Psoas muscle (tissue), 8 donors: ENCODE measurements at places on chromosomes 11 and 22. TPM values are rescaled to one million over a fixed set of nuclear protein-coding genes. Genes with fewer than 3 reads are reported as not detected.

GRCh38 chr11:119416606-119417580 is 6.1 kb downstream of the THY1 start:
- no peaks in the 10 kb centered on the region for H3K36me3 ChIP-seq
- DNase-seq = no peak
- H3K4me3 ChIP-seq = no peak overlapping the region
- H3K4me1 ChIP-seq = peaks cover 3% of the 10 kb centered on the region
- H3K27me3 ChIP-seq = peaks cover 29% of the 10 kb centered on the region

DNA sequence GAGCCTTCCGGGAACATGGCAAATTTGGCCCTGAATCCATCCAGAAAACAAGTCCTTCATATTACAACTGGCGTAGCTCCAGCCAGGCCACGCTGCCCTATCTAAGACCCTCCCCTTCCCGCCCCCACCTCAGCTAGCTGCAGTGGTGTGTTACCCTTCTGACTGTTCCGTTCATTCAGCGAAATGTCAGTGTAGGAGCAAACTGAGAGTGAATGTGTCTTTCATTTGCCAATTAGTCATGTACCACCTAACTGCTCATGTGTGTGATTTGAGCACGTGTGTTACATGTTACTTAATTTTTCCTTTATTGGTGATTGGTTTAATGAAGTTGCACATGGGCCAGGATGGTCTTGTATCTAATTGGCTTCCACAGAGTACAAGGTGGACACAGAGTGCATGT is 34.8 kb upstream of the POU2AF1 start:
- H3K4me3 ChIP-seq = no peak overlapping the region
- DNase-seq = no peak
- H3K36me3 ChIP-seq = no peaks in the 10 kb centered on the region

GRCh38 chr11:30914143-30914762 is 328.1 kb upstream of the MPPED2 start:
- no peaks in the 10 kb centered on the region for H3K36me3 ChIP-seq
- no peak overlapping the region for H3K27ac ChIP-seq
- peak; percentile 56 for DNase-seq
- no peaks in the 10 kb centered on the region for H3K4me1 ChIP-seq

DNA sequence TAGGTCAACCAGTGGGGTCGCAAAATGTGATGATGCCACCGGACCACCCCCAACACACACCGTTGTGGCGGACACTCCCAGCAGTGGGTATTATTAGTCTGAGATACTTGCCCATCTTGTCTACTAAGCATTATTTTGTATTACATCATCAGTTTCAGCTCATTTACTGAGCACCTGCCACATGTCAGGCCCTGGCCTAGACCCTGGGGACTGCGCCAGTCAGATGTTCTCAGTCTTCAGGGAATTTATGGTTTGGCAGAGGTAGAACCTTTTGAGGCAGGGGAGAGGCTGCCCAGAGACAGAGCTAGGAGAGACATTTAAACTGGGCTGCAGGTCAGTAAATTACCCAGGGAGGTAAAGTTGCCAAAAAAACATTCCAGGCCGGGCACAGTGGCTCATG is 43.1 kb upstream of the GCAT start:
- H3K36me3 ChIP-seq = peaks cover 2% of the 10 kb centered on the region
- H3K27ac ChIP-seq = peak overlapping the region; percentile 18
- H3K4me1 ChIP-seq = peaks cover 6% of the 10 kb centered on the region
- H3K4me3 ChIP-seq = no peak overlapping the region

GRCh38 chr11:19220903-19221724 is 19.3 kb upstream of the CSRP3 start:
- H3K36me3 ChIP-seq = no peaks in the 10 kb centered on the region
- no peak for DNase-seq
- peaks cover 33% of the 10 kb centered on the region for H3K4me1 ChIP-seq
- H3K4me3 ChIP-seq = no peak overlapping the region
- no peaks in the 10 kb centered on the region for H3K27me3 ChIP-seq
- peak overlapping the region; percentile 92 for H3K27ac ChIP-seq

DNA sequence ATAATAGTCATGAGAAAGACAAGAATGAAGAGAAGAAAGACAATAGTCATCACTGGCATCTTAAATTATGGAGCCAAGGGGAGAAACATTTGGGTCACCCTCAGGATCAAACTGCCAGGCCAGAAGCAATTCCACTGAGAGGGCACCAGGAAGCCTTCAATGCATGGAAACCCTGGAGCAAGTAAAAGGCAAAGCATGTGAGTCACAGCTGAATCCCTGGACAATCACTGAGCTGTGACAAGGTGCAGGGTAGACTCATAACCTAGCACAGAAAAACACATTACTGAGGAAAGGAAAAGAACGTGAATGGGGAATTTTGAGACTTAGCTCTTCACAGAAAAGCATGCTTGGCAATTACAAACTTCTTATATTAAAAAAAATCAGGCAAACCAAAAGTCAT is 1.6 kb downstream of the KCNJ1 start:
- H3K4me3 ChIP-seq = no peak overlapping the region
- H3K27ac ChIP-seq = no peak overlapping the region
- no peaks in the 10 kb centered on the region for H3K36me3 ChIP-seq
- peaks cover 4% of the 10 kb centered on the region for H3K27me3 ChIP-seq
- no peaks in the 10 kb centered on the region for H3K4me1 ChIP-seq
- no peak for DNase-seq

GRCh38 chr11:113313601-113314000 is 782 bp upstream of the TTC12 start:
- no peaks in the 10 kb centered on the region for H3K27me3 ChIP-seq
- peaks cover 18% of the 10 kb centered on the region for H3K4me1 ChIP-seq
- DNase-seq = no peak
- no peaks in the 10 kb centered on the region for H3K36me3 ChIP-seq

DNA sequence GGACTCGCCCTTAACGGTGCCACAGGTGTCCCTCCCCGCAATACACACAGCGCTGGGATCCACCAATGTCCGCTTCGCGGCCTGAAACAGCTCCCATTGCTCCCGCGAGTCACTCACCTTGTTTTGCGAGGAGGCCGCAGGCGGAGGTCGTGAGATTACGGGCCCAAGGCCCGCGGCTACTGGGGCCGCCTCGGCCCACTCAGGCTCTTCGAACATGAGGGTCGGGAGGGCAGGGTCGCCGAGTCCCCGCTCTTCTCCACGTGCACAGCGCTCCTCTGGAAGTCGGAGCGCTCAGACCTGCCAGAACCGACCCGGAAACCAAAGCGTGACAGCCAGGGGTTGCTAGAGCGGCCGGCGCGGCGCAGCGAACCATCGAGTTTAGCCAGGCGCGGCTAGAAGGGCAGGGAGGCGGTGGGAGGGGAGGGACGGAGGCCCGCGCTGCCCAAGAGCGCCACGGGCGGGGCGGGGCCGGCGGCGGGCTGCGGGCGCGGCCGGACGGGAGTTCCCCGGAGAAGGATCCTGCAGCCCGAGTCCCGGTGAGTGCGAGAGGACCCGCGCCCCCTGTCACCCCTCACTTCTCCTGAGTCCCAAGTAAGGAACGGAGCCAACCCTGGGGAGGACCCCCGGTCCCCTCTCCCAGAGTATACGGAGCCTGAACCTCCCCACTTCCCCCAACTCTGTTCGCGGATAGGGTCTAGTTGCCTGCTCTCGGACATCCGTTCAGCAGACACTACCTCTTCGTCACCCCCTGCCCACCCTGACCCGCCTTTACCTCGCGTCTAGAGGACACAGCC is at the start of the genes ILK and RRP8:
TSS of gene ILK (plus strand) at position 488 of the 794 bp plus-strand sequence. CDS start 498 bp downstream, outside the sequence.
TSS of gene RRP8 (minus strand) at position 330 of the 794 bp plus-strand sequence. CDS start at position 216, 114 bp downstream.
- H3K27ac ChIP-seq = peak within 1 kb of the TSS; percentile 100
- H3K4me3 ChIP-seq = peak within 1 kb of the TSS; percentile 75
- DNase-seq = peak; percentile 91

GRCh38 chr22:44616882-44617655 is 84.9 kb upstream of the PRR5 start:
- DNase-seq = no peak
- no peaks in the 10 kb centered on the region for H3K4me1 ChIP-seq

DNA sequence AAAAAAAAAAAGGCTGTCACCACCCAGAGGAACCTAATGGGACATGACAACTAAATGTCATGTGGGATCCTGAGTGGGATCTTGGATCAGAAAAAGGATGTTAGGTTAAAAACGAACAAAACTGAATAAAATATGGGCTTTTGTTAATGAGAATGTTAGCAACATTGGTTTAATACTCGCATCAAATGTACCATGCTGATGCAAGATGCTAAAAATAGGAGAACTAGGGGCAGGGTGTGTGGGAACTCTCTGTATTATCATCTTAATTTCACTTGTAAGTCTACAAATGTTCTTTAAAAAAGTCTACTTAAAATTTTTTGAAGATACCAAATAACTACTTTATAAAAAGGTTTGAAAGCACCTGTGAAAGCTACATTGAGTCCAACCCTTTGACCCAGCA is 88.8 kb upstream of the PRR5 start:
- no peak overlapping the region for H3K4me3 ChIP-seq
- DNase-seq = no peak
- no peaks in the 10 kb centered on the region for H3K4me1 ChIP-seq

Gene RAB3IL1
- 4.9 TPM for total RNA-seq

Gene KDM4D
- total RNA-seq = 0.46 TPM
